ENCODE measurements at places on chromosomes 3 and 15.

GRCh38 chr3:45966371-45966791 lies 23.1 kb downstream of the CXCR6 start:
- DNase-seq = no peak

DNA sequence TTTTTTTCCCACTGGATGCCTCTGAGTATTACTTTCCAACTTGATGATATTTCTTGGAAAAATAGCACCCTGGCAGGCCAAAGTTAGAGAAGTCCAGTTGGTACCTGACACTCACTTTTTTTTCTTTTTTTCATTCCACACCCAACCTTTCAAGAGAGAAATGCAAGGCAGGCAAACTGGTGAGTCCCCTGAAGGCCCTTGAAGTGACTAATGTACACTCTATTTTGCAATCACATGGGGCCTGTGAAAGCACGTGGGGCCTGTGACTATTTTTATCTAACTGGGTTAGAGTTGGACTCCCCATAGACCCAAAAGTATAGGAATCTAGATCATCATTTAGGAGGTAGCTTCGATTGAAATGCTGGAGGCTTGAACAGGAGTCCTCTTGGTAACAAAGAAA lies 316.7 kb downstream of the CHL1 start:
- DNase-seq = no peak

DNA sequence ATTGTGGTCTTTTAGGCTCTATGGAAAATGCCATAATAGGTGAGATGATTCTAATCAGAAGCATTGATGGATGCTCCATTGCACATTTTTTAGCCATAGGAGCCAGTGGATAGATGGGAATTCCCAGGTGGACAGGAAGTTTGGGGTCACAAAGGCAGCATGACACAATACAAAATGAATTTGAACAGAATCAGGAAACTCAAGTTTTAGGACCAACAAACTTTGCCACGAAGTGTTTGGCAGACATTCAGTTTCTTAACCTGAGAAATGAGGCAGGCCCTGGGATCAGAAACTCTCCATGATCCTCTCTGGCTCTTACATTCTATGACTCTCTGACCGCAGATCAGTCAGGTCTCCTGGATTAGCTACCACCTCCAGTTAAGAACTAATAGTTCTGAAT lies 275.4 kb downstream of the TIGIT start:
- no peak for DNase-seq

GRCh38 chr3:8532251-8532871 lies 30.7 kb downstream of the LMCD1 start:
- no peak for DNase-seq

DNA sequence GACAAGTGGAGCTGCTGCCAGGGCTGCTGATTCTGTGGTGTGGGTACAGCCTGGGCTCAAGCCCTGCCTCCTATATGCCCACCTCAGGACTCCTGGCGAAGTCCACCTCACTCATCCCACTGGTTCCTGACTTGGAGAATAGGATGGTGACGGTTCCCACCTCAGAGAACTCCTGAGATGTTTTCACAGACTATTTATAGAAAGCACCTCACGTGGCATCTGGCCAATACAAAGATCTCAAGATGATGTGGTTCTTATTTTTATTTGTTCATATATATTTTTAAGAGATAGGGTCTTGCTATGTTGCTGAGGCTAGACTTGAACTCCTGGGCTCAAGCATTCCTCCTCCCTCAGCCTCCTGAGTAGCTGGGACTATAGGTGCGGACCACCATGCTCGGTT lies 236.9 kb upstream of the BHLHE40 start:
- no peak for DNase-seq

Measured in stimulated activated CD8-positive, alpha-beta memory T cell treated with anti-CD3 and anti-CD28 coated beads, Interleukin-2, amount 100 ng/mL, for 1 hour (primary cell).